ENCODE measurements at places on chromosomes 12 and 14.

- DNase-seq, result no peak
Observed at GRCh38 chr12:51864833-51865670, 16.5 kb upstream of the FIGNL2 start.

DNA sequence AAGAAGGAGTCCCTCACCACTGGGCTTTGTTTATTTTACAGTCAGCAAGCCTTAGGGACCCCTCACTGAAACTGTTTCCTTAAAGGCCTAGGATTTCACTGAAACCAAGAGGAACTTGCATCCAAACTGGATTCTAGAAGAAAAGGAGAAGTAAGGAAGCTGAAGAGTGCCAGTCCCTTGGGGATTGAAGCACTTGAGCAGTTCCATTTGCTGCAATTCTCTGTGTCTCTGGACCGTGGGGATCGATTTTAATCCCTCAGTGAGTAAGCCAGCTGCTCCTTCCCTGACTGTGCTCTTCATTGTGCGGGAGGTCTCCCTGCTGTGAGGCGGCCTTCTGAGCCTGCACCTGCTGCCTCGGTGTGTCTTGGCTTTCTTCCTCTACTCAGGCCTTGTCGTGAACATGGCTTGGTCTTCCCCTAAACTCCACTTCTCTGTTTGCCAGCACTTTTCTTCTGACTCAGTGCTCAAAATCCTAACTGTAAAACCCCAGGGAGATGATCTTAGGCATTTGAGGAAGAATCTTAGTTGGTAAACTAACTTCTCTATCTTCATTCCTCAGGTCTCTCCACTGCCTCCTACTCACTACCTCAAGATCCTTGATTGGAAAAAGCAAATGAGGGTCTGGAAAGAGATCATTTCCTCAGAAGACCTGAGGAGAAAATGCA, 132.6 kb downstream of the SLC38A6 start:
- DNase-seq, result no peak

GRCh38 chr14:77281852-77282410, 10.9 kb upstream of the NGB start:
- no peak for DNase-seq

DNA sequence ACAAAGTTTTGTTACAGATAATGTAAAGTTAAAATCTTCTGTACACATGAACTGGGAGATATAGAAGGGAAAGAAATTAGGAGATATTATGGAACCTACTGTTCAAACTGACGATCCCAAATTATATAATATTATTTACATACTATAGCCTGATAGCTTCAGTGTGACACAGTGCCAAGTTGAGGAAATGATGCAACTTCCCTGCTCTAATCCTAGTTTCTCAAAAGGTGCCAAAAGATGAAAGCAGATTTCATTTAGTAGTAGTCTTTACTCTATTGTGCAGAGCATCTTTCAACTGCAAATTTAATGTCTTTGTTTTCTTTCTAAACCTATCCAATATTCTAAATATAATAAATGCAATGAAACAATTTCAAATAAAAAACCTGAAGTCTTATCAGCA, 46.9 kb downstream of the COCH start:
- peak; percentile 71 for DNase-seq
